ENCODE measurements at places on chromosomes 6 and 20.
A peak's percentile ranks its signal among the peaks of the same experiment; 100 is the strongest.

DNA sequence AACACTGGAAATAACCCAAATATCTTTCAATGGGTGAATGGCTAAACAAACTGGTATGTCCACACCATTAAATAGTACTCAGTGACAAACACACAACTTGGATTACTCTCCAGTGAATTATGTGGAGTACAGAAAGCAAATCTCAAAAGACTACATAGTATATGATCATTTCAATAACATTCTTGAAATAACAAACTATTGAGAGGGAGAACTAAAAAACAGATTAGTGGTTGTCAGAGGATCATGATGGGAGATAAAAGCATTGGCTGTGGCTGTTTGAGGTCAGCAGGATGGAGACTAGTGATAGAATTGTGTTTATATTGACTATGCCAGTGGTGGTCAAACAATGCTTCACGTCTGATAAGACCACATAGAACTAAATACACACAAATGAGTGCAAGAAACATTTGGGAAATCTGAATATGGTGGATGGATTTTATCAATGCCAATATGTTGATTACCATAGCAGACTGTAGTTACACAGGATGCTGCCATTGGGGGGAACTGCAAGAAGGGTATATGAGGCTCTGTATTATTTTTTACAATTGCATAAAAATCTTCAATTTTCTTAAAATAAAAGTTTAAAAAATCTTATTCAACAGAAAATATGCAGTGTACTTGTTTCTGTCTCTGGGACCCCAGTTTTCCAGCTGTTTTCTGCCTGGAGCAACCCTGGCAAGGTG is 242.0 kb downstream of the TBXT start:
- no peak for DNase-seq

DNA sequence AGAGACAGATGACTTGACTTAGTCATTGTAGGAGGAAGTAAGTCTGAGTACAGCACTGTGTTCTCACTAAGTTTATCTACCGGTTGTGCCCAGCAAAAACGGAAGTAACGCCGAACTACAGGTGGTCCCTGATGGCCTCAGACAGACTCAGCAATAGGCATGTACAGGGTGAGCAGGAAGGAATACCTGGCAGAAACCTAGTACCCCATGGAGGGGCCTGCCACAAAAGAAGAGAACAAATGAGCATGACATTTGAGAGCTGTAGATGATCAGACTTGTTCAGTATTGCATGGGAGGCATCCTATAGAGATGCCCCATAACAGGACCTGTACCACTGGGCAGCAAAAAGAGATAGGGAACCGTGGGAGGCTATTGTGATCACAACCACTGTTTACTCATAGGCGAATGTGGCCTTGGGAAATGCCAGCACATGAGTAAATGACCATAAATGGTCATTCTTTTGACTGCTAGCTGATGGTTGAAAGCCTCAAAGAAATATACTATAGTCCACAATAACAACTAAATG is 106.4 kb upstream of the TAB2 start:
- DNase-seq, result no peak

DNA sequence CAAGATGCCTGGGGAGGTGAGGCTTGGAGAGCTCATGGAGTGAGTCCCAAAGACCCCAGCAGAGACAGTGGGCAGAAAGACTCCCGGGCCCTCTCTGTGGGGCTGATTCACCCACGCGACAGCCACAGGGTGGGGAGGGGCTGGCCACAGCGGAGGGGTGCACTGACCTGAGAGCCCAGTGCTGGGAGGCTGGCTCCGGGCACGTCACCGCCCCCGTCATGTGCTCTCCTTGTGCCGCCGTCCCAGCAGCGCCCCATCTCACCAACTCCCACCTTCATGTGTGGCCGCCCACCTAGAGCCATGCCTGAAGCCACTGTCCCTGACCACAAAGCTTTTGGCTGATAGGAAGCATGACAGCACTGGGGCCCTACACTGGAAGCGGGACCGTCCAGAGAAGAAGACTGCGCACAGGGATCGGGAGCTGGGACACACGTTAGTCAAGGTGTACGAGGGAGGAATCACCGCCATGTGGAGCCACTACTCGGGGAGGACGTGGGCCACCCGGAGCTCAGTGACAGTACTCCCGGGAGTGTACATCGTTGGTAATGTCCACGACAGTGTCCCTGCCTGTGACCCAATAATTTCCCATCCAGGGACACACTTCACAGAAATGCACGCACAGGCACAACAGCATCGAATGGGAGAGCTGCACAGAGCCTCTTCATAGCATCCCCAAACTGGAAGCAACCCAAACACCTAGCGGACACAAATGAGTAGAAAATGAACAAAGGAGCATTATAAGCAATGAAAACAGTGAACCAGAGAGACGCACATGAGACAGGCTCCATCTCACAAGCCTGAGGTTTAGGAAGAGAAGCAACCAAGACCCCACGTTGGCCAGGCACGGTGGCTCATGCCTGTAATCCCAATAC is 28.4 kb upstream of the FOXC1 start:
- no peak for DNase-seq

DNA sequence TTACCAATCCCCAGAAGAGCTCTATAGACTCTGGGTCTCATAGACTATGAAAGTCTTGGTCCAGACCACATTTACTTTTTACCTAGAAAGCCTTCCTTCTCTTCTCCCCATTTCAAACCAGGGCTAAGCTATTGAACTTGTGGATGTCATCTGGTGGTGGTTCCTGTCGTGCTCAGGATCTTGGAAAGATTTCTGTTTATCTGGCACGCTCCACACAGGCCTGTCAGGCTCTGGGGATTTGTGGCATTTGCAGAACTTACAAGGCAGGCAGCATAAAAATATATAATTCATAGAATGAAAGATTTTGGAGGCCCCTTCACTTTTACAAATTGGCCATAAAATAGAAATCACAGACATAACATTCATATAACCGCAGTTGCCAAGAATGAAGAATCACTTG is 188.1 kb downstream of the UST start:
- no peak for DNase-seq

- no peak for DNase-seq
These were observed 406.2 kb upstream of the JAG1 start for GRCh38 chr20:11080010-11080409.

- peak; percentile 14 for DNase-seq
These were observed 330.9 kb upstream of the CDH4 start for GRCh38 chr20:60921022-60921622.

DNA sequence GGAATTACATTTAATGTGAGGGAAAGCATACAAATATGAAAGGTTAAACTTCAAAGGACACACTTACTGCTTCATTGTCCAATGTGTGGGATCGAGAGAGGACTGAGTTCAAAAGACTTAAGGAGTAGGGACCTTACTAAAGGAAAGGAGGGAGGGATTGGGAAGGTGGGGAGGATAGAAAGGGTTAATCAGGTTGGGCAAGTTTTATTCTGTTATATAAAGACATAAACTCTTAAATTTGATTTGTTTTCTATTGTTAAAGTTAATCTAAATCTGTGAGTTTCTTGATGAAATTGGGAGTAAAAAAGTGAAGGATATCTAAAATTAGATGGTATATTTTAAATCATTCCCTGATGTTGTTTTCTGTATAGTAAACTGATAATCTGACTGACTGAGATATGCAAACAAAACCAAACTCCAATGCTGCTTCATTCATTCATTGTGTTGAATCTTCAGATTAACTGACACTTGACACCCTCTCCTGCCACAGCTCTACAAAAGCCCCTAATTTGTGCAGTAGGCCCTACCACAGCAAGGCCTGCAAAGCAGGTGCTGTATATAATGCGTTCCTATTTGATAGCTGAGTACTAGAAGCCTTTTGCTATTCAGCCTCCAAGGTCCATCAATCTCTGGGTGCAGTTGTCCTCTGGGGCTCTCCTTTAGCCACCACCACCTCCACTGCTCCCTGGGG is 1.3 kb upstream of the UBE2J1 start:
- no peak for DNase-seq

GRCh38 chr6:113829696-113830045 is 27.5 kb upstream of the MARCKS start:
- DNase-seq, result no peak

- DNase-seq, result no peak
These were observed 270.6 kb downstream of the FARS2 start for GRCh38 chr6:5531853-5532375.

DNA sequence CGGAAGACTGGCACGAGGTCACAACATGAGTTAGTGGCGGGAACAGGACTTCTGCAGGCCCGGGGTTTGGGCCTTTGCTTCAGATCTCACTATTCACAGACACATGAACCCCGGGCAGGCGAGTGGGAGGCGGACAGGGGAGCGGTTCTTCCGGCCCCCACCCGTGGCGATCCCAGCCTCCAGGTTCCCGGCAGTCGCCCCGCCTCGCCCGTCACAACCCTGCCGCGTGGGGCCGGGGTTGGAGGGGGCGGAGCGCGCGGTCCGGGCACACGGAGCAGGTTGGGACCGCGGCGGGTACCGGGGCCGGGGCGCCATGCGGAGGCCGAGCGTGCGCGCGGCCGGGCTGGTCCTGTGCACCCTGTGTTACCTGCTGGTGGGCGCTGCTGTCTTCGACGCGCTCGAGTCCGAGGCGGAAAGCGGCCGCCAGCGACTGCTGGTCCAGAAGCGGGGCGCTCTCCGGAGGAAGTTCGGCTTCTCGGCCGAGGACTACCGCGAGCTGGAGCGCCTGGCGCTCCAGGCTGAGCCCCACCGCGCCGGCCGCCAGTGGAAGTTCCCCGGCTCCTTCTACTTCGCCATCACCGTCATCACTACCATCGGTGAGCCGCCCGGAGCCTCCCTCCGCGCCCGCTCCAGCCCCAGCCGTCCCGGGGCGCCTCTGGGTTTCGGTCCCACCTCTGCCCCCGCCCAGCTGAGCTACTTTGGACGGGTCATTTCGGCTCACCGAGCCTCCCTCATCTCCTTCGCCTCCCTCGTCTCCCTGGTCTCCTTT is at the start of gene KCNK15:
Gene KCNK15 (plus strand): TSS at position 268 of the 769 bp plus-strand sequence. CDS start 46 bp downstream, at position 314.
- DNase-seq, result no peak

- no peak for DNase-seq
These were observed 197.8 kb downstream of the OGFRL1 start for GRCh38 chr6:71486461-71486860.

DNA sequence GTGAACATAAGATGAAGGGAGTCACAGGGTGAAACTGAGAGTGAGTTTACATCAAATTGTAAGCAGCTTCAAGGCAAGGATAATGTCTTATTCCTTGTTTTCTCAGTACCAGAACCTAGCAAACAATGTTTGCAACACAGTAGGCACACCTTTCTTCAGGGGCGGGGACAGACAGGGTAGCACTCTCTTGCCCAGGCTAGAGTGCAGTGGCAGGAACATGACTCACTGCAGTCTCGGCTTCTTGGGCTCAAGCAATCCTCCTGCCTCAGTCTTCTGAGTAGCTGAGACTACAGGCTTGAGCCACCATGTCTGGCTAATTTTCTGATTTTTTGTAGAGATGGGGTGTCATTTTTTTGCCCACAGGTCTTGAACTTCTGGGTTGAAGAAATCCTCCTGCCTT is 299.8 kb downstream of the CD83 start:
- no peak for DNase-seq

GRCh38 chr6:44771647-44772415 is 384.3 kb downstream of the CDC5L start:
- DNase-seq, result no peak

GRCh38 chr6:110043366-110043994 is 65.4 kb downstream of the GPR6 start:
- no peak for DNase-seq

- no peak for DNase-seq
These were observed 30.4 kb downstream of the SRSF3 start for GRCh38 chr6:36624461-36625157.

- no peak for DNase-seq
These were observed 140.2 kb upstream of the PHACTR1 start for GRCh38 chr6:12576389-12576788.

GRCh38 chr6:170439366-170440361 is 113.4 kb downstream of the PSMB1 start:
- no peak for DNase-seq

DNA sequence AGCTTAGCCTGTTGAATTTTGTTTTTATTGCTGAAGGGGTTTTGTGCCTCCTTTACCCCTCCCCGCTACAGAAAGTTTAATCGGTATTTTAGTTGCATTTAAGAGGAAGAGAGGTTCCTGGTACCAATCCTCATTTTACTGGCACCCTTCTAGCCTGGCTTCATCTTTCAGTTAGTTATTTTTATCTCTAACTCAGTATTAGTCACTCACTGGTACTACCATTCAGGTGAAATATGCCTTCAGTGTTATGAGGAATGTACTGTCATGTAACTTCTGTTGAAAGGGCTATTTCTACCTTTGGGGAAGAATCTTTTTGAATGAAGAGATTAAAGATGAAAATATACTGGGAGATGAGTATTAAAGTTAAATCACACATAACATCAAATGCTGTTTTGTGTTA is 211.8 kb downstream of the CDKAL1 start:
- no peak for DNase-seq

DNA sequence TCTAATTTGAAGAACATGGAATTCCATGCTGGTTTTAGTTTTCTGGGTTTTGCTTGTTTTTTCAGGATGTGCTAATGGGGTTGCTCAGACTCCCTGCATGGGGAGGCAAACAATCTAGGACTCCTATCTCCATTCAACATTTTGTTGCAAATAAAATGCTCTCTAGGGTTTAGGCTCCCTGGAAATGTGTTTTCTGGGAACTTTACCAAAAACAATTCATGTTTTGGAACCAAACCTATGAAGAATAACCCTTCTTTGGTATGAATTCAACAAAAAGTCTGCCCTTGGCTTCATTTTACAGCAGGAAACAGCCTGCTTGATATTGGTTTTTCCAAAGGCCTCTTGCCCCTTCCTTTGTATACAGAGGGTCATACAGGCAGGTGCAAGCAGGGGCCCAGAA is 217.7 kb downstream of the FOXA2 start:
- DNase-seq, result no peak

DNA sequence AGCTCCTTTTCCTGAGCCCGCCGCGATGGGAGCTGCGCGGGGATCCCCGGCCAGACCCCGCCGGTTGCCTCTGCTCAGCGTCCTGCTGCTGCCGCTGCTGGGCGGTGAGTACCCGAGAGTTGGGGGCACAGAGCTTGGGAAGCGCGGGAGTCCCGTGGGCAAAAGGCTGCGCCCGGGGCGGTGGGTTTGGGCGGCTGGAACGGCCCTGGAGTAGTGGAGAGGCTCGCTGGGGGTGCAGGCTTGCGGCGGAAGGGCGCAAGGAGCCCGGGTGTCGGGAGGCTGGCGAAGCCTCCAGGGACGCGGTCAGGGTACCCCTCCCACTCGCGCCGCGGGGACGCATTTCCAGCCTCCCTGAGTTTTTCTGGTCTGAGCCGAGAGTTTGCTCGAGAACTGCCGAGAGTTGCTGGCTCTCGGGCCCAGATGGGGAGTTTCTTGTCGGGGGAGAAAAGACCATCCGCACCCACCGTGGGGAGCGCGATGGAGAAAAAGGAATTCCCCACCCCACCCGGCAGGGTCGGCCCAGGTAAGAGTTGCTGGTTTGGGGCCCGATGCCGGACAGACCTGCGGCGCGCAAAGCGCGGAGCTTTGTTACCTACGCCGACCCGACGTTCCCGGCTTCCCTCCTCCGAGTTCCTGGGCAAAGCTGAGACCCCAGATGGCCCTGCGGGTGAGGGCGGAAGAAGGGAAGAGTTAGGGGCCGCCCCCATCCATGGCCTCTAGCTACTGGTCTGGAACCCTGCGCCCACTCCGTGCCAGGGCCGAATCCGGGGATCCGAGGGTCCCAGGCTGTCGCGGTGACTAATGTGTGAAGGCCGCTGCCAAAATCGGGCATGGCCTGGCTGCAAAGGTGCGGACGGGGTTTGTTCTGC is 584 bp downstream of the PTK7 start:
- DNase-seq, result no peak
